ENCODE measurements at places on chromosomes 3 and 15.
A peak's percentile ranks its signal among the peaks of the same experiment; 100 is the strongest.

DNA sequence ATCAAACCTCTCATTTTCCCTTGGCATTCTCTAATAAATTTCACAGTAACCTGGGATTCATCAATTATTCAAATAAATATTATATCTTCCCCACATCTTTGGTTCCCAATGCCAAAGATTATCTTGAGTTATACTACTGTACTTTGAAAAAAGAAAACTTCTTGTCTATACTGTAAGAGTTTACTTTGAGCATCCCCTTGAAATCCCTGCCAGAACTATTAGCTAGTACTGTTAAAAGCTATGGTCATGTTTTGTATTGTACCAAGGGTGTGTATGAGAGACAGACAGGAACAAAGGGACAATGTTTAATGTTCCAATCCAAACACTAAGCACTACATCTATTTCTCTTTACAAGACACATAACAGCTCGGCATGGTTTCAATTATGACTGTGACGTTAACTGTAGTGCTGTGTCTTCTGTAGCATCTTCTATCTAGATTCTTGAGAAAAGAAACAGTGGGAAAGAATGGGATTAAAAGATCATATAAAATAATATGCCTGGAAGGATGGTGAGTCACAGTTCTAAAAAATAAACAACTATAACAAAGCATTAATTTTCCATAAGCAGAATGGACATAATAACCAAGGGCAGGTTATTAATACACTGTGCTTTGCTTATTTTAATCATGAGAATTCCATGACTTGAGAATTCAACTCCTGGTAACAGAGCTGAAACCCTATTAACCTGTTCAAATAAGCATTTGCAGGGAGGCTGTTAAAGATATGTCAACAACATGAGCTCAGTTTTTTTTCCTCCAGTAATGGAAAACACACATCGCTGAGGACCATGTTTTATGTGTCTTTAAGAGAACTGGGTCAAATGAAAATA, 71.1 kb downstream of the ALDH1A2 start:
- DNase-seq, result no peak

GRCh38 chr3:48528048-48528447, 24.1 kb upstream of the SHISA5 start:
- no peak for DNase-seq

- DNase-seq, result no peak
Measured at GRCh38 chr15:92921215-92922131, 21.3 kb downstream of the CHD2 start.

- DNase-seq, result no peak
Measured at GRCh38 chr3:10339376-10339955, 18.6 kb upstream of the SEC13 start.

GRCh38 chr15:57718309-57718708, 11.8 kb downstream of the POLR2M start:
- DNase-seq, result no peak

- DNase-seq, result peak; percentile 53
Measured at GRCh38 chr3:194687638-194688199, 2.0 kb downstream of the FAM43A start.

DNA sequence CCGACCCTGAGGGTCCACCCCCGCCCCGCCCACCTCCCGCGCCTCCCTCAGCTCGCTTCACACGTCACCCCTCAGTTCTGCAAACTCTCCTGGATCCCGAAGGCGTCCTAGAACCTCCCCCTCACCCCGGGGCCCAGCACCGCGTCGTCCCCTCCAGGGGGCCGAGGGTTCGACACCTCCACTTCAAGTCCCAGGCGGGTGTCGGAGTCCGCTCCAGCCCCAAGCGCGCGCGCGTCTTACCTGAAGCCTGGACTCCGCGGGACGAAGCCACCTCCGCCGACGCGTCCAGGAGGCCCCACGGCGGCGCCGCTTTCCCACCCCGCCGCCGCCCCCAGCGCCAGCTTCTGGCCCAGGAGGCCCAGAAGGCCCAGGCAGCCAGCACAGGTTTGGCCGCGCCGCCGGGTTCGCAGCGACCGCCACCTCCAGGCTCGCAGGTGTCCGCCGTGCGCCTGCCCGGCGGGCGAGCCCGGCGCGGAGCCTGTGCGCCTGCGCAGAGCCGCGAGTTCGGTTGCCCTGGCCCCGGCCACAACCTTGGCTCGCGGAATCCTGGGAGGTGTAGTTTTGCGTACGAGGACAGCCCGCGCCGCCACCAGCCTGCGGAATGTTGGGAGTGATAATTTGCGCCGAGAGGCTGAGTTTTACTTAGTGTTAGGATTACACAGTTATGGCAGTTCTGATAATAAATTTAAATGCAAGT, at the start of gene POMGNT2:
POMGNT2 (minus strand) TSS at position 484 of the 697 bp plus-strand sequence. CDS start 24,648 bp downstream, outside the sequence.
- DNase-seq, result peak; percentile 83

- DNase-seq, result no peak
Measured at GRCh38 chr3:123129532-123129931, 62.7 kb downstream of the PDIA5 start.

DNA sequence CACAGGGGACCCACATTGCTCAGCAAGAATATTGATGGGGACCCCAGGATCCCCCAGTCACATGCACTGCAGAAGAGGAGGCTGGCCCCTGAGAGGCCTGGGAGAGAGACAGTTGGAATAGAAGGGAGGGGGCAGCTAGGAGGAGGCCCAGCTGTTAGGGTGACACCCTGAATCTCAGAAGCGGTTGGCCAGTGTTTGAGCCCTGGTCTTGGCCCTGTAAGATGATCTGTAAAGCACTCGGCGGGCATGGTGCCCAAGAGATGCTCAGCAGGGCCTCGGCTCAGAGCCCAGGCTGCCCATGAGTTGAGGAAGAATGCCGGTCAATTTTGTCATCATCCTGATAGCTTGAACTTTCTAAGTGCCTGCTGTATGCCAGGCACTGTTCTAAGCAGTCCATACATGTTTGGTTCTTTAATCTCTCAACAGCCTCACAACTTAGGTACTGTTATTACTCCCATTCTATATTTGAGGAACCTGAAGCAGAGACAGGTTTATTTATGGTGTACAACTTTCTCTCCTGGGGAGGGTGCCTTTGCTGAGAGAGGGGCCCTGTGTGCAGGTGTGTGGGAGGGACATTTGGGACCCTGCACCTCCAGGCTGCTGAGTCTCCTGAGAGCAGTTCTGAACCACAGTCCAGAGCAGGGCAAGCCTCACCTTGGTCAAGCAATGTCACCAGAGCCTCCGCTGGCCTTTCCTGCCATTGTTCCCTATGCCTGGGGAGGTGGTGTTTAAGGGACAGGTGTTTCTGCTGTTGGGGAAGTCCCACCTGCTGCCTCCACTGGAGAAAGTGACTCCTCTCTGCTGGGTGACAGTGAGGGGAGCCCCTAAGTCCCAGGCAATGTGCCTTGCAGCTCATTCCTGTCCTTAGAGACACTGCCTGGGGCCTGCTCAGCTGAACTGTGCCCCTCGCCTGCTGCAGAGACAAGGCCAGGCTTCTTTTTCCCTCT, 26.0 kb downstream of the SLC6A6 start:
- DNase-seq, result no peak

GRCh38 chr3:69325151-69325550, 60.7 kb downstream of the FRMD4B start:
- DNase-seq, result no peak

GRCh38 chr3:99949956-99950670, 132.5 kb downstream of the CMSS1 start:
- DNase-seq, result no peak

DNA sequence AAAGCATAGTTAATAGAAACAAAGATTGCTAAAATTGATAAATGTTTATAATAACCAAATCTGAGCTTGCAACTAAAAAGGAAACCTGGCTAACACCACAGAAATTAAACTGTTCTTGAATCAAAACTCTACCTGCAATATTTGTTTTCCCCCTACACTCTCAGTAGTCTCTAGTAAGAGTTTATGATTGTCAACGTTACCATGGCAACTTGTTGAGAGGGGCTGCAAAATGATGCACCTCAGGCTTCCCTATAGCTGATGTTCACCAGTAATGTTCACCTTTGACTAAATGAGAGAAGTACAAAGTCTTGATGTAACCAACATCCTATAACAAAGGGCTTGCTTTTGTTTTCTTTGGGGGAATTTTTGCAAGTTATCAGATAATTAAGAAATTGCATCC, 101.1 kb upstream of the FHIT start:
- no peak for DNase-seq

DNA sequence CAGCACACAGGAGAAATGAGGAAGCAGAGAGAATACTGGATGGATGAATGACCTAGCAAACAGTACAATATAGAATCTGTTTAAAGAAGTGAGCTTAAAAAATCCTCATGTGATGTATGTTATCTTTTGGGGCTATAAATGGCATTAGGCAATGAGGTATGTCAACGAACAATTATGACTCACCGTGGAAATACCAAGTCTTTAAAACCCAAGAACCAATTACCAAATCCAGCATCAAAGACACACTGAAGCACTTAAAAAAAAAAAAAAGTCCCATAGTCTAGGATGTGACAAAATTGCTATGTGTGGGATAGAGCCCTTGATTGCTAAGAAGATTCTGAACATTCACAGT, 36.3 kb upstream of the HERC1 start:
- DNase-seq, result no peak

DNA sequence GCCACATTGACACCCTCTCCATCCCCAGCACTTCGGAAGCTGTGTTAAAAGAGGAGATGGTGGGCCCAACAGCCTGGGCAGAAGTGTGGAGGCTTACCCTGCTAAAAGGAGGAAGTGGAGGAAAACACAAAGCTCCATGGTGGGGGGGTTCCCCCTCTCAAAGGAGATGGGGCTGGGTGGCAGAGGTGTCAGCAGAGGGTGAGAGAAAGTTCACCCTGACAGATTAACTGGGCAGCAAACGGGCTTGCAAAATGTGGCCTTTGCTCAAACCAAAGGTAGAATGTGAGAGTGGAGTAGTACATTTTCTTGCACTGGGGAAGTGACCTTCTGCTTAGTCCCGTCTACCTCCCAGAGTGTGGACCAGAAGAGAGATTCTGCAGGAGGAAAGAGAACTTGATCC, 44.7 kb downstream of the MYO1E start:
- no peak for DNase-seq

- DNase-seq, result no peak
Measured at GRCh38 chr15:28888900-28889299, 3.1 kb downstream of the APBA2 start.

GRCh38 chr15:58742022-58742813, 7.3 kb downstream of the ADAM10 start:
- DNase-seq, result no peak

DNA sequence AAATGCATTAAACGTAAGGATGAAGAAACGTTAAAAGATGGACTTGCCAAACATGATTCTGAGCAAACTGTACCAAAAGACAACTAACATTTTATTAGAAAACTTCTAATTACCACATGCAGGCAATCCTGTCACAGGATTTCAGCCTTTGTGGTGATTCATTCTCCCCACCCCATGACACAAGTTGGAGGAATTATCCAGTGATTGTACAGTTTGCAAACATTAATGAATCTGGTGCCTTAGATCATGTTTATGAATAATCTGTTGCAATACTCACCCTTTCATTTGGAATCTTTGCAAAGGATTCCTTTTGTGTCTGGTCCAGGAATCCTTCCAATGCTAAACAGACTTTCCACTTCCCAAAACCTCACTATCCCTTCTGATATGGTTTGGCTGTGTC, 23.3 kb upstream of the ERC2 start:
- no peak for DNase-seq

DNA sequence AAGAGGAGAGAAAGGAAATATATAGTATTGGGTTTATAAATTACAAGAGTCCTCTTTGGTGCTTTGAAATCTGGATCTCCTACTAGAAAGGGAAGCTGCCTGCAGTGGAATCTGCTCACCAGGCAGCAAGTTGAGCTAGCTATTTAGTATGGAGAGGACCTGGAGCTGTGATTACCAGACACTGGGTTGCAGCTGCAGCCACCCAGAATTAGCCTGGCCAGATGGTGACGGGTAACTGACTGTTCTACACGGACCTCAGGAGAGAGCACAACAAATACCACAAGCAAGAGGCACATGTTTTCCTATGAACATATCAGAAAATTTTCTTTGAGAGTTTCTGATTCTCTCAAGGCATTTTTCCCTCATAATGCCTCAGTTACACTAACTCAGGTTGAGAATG, 46.5 kb downstream of the SYNPR start:
- DNase-seq, result no peak

GRCh38 chr15:38695249-38696108, 130.9 kb upstream of the RASGRP1 start:
- DNase-seq, result no peak

DNA sequence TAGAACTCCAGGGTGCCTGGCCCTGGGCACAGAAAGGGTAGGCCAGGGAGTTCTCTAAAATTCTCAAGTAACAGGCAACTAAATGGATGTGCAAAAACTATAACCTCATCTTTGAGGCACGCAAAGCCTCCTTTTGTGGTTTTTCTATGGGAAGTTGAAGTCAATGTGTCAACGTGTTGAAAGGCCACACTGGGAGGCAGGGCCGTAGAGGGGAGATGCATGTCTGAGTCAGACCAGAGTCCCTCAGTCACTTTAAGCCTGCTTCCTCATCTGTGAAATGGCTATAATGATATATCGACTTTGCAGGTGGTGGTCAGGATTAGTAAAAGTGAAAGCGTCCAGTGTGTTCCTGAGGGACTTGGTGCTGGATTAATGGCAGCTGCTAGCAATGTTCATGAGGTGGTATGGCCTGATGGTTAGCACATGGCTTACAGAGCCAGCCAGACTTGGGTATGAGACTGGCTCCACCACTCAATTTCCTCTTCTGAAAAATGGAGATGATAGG, 17.0 kb downstream of the TGM5 start:
- DNase-seq, result no peak

GRCh38 chr3:140368223-140368811, 309.5 kb upstream of the TRIM42 start:
- no peak for DNase-seq

- DNase-seq, result no peak
Measured at GRCh38 chr3:71863563-71864190, 78.7 kb upstream of the PROK2 start.

GRCh38 chr3:195068084-195069080, 202.6 kb downstream of the XXYLT1 start:
- no peak for DNase-seq

- DNase-seq, result no peak
Measured at GRCh38 chr3:50289130-50289529, 3.1 kb downstream of the IFRD2 start.

- no peak for DNase-seq
Measured at GRCh38 chr3:191809326-191809949, 348.5 kb downstream of the PYDC2 start.

- DNase-seq, result no peak
Measured at GRCh38 chr3:69108811-69109210, 13.6 kb downstream of the LMOD3 start.

- DNase-seq, result no peak
Measured at GRCh38 chr15:40618906-40619305, 24.9 kb downstream of the KNL1 start.

DNA sequence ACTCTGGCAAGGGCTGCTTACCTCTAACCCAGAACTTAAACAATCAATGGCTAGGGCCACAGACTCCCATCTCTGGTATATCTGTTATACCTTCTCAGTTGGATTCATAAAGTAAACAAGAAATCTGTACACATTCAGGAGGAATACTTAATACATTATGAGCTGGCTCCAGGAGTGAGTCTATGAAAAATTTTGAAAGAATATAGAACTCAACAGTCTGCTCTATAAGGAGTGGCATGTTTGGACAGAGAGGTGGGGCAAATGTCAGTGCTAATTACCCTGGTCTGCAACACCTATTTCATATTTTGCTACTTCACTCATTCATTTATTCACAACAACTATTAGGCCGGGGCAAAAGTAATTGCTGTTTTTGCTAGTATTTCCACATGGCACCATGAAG, 245.1 kb downstream of the THRB start:
- no peak for DNase-seq

- DNase-seq, result no peak
Measured at GRCh38 chr3:107745354-107745753, 222.6 kb downstream of the BBX start.
